ENCODE measurements at places on chromosomes 7 and 10.

DNA sequence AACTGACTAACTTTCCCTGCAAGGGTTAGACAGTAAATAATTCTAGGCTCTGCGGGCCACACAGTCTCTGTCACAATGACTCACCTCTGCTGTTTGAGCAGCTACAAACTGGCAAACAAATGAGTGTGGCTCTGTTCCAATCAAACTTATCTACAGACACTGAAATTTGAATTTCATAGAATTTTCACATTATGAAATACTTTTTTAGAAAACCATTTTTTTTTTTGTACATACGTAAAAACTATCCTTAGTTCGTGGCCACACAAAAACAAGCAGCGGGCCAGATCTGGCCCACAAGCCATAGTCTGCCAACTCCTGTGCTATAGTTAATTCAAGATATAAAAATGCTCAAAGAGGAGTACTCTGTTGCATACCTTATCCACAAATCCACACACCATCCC lies 32.6 kb downstream of the PIP4K2A start:
- DNase-seq, result no peak

- DNase-seq, result no peak
These were observed 256.3 kb downstream of the GRID1 start for GRCh38 chr10:86110156-86110786.

GRCh38 chr7:140676306-140676705 lies 3.6 kb downstream of the ADCK2 start:
- no peak for DNase-seq

DNA sequence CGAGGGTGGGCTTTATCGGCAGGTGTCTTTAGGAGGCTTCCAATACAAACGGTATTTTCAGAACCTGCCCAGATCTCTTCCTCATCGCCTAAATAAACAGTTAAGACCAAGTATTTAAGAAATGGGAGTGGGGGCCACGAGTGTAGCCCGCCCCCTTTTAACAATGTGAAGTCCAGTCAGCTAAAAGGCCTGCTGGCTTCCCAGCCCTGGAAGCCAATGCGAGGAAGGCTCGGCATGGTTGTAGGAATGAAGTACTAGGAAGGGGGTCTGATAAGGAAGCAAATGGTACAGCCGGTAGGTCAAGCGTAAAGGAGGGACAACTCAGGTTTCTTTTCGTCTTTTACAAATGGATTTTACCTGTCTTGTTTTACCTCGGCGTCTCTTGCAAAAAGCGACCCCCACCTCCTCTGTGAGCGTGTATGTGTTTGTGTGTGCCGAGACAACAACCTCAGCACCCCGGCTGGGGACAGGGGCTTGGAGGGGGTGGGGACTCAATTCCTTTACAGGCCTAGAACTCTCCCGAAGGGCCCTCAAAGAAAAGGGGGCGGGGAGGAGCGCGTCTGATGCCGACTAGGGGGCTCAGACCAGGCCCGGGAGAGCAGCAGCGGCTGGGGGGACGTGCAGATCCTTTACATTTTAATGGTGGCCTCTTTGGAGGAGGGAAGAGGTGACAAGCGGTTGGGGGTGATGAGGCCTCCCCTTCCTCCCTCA lies 147.6 kb downstream of the GPR85 start:
- peak; percentile 21 for DNase-seq

DNA sequence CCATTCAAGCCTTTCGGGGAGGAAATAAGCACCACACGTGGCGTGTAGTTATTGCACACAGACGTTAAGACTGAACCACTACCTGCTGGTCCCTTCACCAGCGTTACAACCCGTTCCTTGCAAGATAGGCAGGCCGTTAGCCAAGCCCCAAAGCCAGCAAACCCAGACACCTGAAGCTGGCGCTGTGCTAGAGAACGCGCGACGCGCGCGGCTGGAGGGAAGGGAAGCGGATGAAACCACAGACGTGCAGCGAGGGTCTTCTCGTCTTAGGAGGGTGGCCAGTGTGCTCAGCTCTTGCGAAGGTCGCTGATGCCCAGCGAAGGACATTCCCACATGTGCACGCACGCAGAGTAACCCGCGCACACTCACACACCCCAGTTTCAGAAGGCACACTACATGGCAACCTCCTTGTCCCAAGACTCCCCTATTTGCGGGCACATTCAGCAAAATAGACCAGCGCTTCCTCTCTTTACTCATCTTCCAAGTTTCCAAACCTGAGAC lies 980 bp downstream of the TMEM26 start:
- no peak for DNase-seq

DNA sequence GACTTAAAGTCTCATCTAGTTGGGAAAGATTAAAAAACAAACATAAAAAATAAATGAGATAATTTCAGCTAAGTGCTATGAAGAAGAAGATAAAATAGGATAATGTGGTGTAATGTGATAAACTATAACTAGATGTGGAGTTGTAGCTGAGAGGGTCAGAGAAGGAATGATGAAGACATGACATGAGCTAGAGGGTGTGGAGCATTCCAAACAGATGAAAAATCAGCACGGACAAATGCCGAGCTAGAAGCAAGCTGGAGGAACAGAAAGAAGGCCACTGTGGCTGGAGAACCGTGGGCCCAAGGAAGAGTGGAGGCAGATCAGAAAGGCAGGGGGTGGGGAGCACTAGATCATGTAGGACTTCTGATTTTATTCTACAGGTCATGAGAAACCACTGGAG lies 70.6 kb downstream of the CDK6 start:
- no peak for DNase-seq

GRCh38 chr10:30637881-30638467 lies 8.4 kb upstream of the LYZL2 start:
- DNase-seq, result no peak

DNA sequence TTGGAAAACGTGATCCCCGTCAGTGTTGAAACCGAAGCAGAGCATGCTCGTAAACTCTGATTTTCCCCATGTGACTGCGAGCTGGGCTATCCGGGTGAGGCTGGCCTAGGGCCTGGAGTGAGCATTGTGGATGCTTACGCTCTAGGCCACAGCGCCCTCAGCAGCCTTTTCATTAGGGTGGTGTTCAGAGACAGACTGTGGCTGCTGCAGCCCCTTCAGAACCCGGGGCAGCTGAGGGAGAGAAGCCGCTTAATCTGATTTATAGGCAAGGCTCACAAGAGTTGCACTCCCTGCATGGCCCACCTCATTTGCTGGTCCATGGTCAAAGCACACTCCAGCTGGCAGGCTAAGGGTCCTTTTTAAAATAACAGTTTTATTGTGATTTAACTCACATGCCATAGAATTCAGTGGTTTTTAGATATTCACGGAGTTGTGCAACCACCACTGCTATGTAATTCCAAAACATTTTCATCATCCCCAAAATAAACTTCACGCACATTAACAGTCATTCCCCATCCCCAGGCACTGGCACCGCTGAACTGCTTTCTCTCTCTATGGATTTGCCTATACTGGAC lies 72.5 kb downstream of the SYPL1 start:
- no peak for DNase-seq

DNA sequence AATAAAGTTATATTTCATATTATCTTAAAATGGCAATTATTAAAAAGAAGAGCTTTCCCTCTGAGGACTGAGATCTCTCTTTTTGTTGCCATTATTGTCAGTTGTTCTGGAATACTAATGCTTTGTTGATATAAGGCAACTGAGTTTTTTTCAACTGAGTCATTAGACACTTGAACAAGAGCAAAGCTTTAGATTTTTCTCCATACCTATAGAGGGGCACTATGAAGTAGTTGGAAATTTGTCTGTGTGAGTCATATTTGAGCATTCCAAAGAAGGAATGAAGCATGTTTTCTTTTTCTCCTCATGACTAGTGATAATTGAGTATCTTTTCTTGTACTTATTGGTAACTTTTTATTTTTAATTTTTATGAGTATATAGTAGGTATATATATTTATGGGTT lies 24.5 kb downstream of the RPA3 start:
- DNase-seq, result no peak

DNA sequence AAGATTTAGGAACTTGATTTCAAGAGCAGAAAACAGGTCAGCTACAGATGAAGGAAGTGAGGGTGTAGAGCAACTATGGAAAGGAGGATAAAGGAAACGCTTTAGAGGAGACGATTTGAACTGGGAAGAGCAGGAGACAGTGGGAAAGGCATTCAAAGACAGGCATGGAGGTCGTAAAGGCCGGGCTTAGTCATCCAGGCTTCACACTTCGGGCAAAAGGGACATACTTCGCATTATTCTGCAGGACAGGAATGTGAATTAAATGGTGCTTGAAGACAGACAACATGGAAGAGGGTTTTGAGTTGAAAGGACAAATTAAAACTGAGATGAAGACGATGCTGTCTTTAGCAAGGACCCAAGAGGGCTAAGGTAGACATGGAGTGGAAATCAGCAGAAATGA lies 8.1 kb downstream of the FAM171A1 start:
- no peak for DNase-seq

DNA sequence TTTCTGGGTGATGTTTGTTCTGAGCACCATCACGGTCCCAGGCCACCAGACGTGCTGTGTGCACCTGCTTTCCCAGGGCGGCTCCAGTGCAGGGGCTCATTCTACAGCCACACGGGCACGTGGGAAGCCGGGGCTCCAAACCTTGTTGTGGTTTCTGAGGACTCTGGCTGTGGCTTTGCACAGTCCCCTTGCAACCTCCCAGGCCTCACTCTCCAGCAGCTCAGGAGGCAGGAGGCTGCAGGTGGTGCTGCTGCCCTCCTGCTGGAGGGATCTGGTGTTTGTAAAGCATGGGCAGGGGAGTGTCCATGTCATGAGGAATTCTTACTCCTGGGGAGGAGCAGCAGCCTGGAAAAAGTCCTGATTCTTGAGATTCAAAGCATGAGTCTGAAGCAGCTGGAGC lies 54.3 kb downstream of the INSYN2A start:
- no peak for DNase-seq

- no peak for DNase-seq
These were observed 137.5 kb downstream of the LRRN3 start for GRCh38 chr7:111228437-111228836.

- DNase-seq, result no peak
These were observed 31.6 kb downstream of the RBM33 start for GRCh38 chr7:155676052-155676451.

GRCh38 chr7:82633592-82633991 lies 190.0 kb upstream of the CACNA2D1 start:
- no peak for DNase-seq

DNA sequence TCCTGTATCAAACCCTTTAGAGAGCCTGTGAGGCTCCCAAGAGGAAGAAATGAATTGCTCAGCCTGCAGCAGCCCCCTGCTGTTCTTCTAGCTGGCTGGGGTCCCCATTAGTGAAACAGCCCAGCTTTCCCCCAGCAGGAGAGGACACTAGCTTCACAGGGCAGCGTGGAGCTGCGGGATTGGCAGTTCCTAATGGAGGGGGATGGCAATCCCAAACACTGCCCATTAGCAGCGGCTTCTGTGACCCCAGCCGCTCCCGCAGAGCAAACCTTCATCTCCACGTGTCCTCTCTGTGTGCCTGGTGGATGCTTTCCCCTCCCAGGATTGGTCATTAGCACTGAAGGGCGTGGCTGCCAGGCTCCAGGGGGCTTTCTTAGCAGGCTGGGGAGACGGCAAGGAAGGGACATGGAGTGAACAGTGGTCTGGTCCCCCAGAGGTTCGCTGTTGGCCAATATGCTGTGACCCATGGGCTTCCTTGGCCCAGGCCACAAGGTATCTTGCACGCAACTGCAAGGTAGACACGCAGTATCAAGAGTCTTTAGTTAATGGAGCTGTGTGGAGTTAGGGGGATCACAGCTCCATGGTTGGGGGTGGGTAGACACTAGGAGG lies 322.5 kb upstream of the ZMIZ1 start:
- no peak for DNase-seq

GRCh38 chr7:157834501-157835163 lies 497.8 kb downstream of the DNAJB6 start:
- DNase-seq, result no peak

DNA sequence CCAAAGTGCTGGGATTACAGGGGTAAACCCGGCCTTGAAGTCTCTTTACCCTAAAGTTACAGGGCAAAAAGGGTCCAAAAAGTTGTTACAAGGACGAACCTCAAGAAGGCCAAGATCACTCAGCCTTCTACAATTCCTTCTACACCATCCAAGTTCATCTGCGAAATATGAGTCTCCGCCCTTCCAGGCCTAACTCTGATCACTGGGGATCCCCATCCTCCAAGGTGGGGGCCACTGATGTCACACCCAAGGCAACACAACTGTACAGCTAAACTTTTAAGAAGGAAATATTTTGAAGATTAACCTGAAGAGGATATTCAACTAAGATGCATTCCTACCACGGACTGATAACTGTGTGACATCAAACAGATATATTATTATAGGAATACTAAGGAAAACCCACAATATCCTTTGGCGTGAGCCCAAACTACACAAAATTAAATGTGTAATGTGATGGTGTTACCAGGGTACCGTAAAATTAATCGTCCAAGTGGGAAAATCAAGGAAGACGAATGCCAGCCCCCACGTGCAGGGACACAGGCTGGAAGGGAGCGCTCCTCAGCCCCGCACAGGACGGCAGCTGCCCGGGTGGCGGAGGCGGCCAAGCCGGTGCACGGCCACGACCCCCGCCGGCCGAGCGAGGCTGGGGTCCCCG lies 1.0 kb downstream of the PAXIP1 start:
- no peak for DNase-seq

DNA sequence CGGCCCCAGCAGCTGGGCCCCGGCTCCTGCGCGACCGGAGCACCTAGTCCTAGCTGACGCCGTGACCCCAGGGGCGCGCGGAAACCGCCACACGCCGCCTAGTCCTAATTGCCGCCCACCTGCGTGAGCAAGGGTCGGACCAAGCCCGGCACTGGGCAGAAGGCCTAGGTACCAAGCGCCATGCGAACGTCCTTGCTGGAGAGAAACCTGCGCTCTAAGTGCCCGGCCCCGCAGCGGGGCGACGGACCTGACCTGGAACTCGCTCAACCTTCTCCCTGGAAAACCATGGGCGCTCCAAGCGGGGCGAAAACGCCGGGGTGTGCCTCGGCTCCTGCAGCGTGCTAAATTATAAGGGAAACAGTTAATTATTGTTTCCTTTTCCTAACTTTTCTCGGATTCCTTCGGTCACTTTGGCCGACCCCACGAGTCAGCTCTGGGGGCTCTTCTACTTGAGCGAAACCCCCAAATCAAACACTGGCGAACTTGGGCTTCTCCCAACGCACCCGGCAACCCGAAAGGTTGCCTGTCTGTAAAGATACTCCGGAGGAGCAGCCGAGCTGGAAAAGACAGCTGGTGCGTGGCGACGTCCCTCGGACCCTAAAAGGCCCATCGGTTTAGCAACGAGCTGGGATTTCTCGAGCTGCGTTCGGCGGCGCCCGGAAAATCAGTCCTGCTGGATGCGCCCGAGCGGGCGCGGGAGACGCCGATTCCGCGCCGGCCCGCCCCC lies 5.3 kb upstream of the EBF3 start:
- no peak for DNase-seq

- no peak for DNase-seq
These were observed 155.6 kb downstream of the PKD1L1 start for GRCh38 chr7:47792521-47793121.

DNA sequence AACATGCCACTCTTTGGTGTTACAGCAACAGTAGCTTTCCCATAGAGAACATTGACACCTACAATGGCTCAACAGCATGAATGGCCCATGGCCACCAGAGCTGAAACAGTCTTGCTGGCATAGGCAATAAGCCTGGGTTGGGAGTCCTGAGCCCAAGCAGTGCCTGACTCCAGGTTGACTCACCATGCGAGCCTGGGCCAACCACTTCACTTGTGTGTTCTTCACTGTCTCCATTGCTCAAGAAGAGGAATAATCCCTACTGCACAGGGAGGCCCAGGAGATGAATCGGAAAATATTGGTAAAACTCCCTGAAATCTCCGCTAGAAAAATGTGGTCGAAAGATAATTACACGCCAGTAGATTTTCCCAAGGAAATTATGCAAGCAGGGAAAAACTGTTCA lies 89.2 kb upstream of the INHBA start:
- no peak for DNase-seq
